Transverse colon (tissue), 4 donors: ENCODE measurements at places on chromosomes 12 and 14. TPM values are rescaled to one million over a fixed set of nuclear protein-coding genes. Genes with fewer than 3 reads are reported as not detected.

Gene PTCSC3
- not detected for total RNA-seq

Gene KRT1
- total RNA-seq = not detected

Gene KLHL33
- not detected for total RNA-seq

Gene RNASE11
- not detected for total RNA-seq

Gene ACOT4
- total RNA-seq = 5.2 TPM

DNA sequence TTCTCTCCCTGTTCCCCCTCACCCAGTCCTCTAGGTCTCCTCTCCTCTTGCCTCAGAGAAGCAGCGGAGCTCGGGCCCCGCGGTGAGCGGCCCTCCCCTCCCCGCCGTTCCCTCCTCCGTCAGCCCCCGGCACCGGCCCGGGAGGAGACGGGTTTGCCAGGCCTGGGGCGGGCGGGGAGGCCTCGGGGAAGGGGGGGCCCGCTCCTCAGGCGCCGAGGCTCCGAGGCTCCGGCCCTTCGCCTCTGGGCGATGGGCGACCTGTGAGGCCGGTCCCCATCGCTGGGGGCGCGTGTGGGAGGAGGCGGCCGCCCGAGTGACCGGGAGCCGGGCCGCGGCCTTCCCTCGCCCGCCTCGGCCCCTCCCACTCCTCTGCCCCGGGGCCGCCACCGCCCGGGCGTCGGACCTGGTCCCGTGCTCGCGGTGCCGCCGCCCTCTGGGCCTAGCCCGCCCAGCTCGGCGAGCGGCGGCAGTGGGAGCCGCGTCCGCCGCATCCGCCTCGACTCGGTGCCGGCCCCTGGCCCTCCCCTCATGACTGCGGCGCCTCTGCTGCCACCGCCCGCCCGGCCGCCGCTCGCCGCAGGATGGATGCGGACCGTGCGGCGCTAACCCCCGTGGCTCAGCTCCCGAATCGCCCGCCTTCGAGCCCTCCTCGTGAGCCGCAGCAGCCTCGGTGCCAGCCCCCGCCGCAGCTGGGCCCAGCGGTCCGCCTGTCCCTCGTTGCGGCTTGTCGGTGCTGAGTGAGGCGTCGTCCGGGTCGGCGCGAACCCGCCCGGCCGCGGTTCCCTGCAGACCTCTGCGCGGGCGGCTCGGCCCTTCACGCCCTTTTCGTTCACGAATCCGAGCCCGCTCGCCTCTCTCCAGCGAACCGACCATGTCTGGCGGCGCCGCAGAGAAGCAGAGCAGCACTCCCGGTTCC is 574 bp downstream of the WNK1 start:
- H3K27me3 ChIP-seq = no peaks in the 10 kb centered on the region
- peak overlapping the region; percentile 97 for H3K27ac ChIP-seq

GRCh38 chr12:21710958-21711775 is 53.5 kb upstream of the LDHB start:
- H3K36me3 ChIP-seq = no peaks in the 10 kb centered on the region
- no peak overlapping the region for H3K4me3 ChIP-seq
- peak overlapping the region; percentile 3 for H3K27ac ChIP-seq
- H3K27me3 ChIP-seq = no peaks in the 10 kb centered on the region

- no peak overlapping the region for H3K27ac ChIP-seq
- H3K27me3 ChIP-seq = no peaks in the 10 kb centered on the region
- no peak for DNase-seq
- H3K4me3 ChIP-seq = no peak overlapping the region
- no peaks in the 10 kb centered on the region for H3K36me3 ChIP-seq
- no peaks in the 10 kb centered on the region for H3K4me1 ChIP-seq
Measured at GRCh38 chr14:103861413-103862392, 14.3 kb upstream of the PPP1R13B start.

DNA sequence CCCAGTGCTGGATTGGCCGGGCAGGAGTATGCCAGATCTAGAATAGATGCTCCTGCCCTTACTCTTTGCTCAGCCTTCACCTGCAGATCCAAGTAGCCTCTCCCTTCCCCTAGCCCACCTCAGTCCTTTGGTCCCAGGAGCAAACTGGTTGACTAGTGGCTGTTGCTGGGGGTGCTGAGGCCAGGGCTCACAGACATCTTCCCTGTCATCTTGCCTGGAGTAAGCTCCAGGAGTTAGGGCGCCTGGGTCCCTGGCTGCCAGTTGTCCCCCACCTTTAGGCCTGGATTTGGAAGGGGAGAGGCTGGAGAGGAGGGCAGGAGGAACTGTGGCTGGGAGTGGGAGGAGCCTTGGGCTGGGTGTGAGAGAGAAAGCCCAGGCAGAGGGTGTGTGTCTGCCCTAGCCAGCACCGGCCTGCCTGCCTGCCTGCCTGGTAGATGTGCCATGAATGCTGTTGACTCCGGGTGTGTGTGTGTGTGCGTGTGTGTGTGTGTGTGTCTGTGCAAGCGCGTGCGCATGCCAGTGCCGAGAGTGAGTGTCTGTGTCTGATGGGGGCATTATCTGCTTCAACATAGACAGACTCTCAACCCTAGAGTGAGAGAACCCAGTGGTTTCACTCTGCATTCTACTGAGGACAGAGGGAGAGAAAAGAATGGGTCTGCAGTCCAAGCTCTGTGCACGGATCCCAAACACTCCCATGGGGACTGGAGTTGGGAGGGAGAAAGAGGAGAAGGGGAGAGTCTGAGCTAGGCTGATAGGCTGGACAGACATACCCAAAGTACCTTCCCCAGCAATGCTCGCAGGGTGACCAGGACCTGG is 845 bp upstream of the RARG start:
- peak overlapping the region; percentile 55 for H3K4me3 ChIP-seq
- DNase-seq = peak; percentile 81
- peak overlapping the region; percentile 93 for H3K27ac ChIP-seq
- H3K36me3 ChIP-seq = no peaks in the 10 kb centered on the region
- H3K4me1 ChIP-seq = peaks cover 25% of the 10 kb centered on the region
- H3K27me3 ChIP-seq = no peaks in the 10 kb centered on the region

DNA sequence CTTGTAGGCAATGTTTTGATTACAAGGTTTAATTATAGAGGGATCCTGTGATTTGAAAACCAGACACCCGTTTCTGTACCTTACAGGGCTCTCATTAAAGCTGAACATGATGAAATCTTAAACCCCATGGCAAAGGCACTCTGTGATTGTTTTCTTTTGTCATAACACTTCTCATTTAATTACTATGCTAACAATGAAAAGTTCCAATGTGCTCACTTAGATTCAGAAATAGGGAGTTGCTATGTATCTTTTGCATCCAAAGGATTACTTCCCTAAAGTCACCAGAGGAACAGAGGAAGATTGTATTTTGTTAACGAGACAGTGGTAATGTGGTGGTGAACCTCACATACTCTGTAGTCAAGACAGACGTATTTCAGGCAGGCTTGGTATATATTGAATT is 81.5 kb upstream of the MYF6 start:
- H3K27me3 ChIP-seq = no peaks in the 10 kb centered on the region
- H3K4me1 ChIP-seq = no peaks in the 10 kb centered on the region
- H3K4me3 ChIP-seq = no peak overlapping the region
- H3K36me3 ChIP-seq = no peaks in the 10 kb centered on the region
- no peak overlapping the region for H3K27ac ChIP-seq
- no peak for DNase-seq

GRCh38 chr14:77212097-77212870 is 30.7 kb downstream of the TMEM63C start:
- no peaks in the 10 kb centered on the region for H3K4me1 ChIP-seq
- H3K27ac ChIP-seq = no peak overlapping the region
- no peaks in the 10 kb centered on the region for H3K27me3 ChIP-seq
- no peak overlapping the region for H3K4me3 ChIP-seq

DNA sequence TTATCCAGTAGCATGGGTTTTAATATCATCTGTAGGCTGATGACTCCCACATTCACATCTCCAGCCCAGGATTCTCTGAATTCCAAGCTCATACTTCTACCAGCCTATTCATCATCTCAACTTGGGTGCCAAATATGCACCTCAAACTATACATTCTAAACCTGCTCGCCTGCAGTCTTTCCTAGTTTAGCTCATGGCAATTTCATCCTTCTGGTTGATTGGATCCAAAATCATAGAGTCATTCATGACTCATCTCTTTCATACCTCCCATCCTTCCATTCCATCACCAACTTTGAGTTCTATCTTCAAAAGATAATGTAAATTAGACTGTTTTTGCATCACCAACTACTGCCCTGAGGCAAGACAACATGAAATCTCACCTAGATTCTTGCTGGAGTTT is 99.7 kb upstream of the EGLN3 start:
- H3K4me3 ChIP-seq = no peak overlapping the region
- peaks cover 13% of the 10 kb centered on the region for H3K4me1 ChIP-seq
- DNase-seq = no peak
- no peaks in the 10 kb centered on the region for H3K36me3 ChIP-seq
- no peak overlapping the region for H3K27ac ChIP-seq

GRCh38 chr14:90053044-90053443 is 8.8 kb upstream of the KCNK13 start:
- no peak overlapping the region for H3K27ac ChIP-seq
- H3K36me3 ChIP-seq = no peaks in the 10 kb centered on the region
- H3K4me1 ChIP-seq = no peaks in the 10 kb centered on the region
- DNase-seq = no peak

GRCh38 chr12:94666158-94666557 is 15.8 kb upstream of the TMCC3 start:
- no peaks in the 10 kb centered on the region for H3K36me3 ChIP-seq
- DNase-seq = no peak
- no peaks in the 10 kb centered on the region for H3K27me3 ChIP-seq
- H3K4me3 ChIP-seq = no peak overlapping the region
- no peaks in the 10 kb centered on the region for H3K4me1 ChIP-seq

- peak; percentile 2 for DNase-seq
- H3K27ac ChIP-seq = no peak overlapping the region
- H3K36me3 ChIP-seq = no peaks in the 10 kb centered on the region
- H3K4me1 ChIP-seq = no peaks in the 10 kb centered on the region
- no peaks in the 10 kb centered on the region for H3K27me3 ChIP-seq
Measured at GRCh38 chr12:130427381-130427887, 89.7 kb downstream of the PIWIL1 start.

- no peak for DNase-seq
- H3K4me1 ChIP-seq = no peaks in the 10 kb centered on the region
- H3K4me3 ChIP-seq = no peak overlapping the region
- H3K36me3 ChIP-seq = no peaks in the 10 kb centered on the region
- no peak overlapping the region for H3K27ac ChIP-seq
Measured at GRCh38 chr12:52413202-52413601, 7.1 kb upstream of the KRT82 start.

GRCh38 chr12:121176826-121177529 is 33.0 kb upstream of the P2RX4 start:
- no peak overlapping the region for H3K27ac ChIP-seq
- H3K4me1 ChIP-seq = no peaks in the 10 kb centered on the region
- no peaks in the 10 kb centered on the region for H3K27me3 ChIP-seq
- no peak overlapping the region for H3K4me3 ChIP-seq
- no peak for DNase-seq
- H3K36me3 ChIP-seq = no peaks in the 10 kb centered on the region

DNA sequence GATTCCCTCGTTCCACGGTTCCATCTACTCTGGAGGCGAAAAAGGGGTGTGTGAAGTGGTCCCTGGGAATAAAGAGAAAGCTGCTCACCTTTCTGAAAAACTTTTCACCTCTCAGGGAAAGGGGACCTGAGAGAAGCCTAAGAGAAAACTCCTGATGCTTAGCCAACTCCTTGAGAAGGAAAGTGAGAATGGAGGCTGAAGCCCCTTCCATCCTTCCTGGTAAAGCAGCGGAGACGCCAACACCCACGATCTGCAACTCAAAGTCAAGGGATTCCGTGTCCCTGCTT is 110.0 kb downstream of the ARF6 start:
- no peak for DNase-seq
- H3K4me3 ChIP-seq = peak overlapping the region; percentile 16
- H3K36me3 ChIP-seq = no peaks in the 10 kb centered on the region
- H3K27me3 ChIP-seq = no peaks in the 10 kb centered on the region
- H3K4me1 ChIP-seq = peaks cover 75% of the 10 kb centered on the region
- H3K27ac ChIP-seq = peak overlapping the region; percentile 90

GRCh38 chr14:80930836-80931389 is 10.6 kb downstream of the CEP128 start:
- no peaks in the 10 kb centered on the region for H3K36me3 ChIP-seq
- no peaks in the 10 kb centered on the region for H3K27me3 ChIP-seq
- H3K27ac ChIP-seq = peak overlapping the region; percentile 24
- peak; percentile 33 for DNase-seq
- no peaks in the 10 kb centered on the region for H3K4me1 ChIP-seq

DNA sequence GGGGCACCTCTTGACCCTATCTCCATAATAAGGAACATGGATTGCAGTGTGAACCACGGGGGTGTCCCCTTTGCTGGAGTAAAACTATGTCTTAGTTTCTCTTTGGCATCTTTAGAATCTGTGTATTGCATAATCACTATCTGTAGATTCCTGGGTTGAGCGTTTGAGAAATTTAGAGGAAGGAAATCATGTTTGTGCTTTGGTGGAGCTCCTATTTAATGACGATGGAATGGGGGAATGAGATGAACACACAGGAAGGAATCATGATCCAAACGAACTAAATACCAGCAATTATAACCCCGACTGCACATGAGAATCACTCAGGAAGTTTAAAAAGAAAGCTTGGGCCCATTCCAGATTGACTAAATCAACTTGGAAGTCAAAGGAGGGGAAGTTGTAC is 1.3 kb upstream of the MYG1 start:
- H3K36me3 ChIP-seq = no peaks in the 10 kb centered on the region
- DNase-seq = no peak
- H3K4me3 ChIP-seq = no peak overlapping the region
- no peaks in the 10 kb centered on the region for H3K27me3 ChIP-seq

- peaks cover 13% of the 10 kb centered on the region for H3K4me1 ChIP-seq
- no peak overlapping the region for H3K4me3 ChIP-seq
- no peak for DNase-seq
Measured at GRCh38 chr12:68377881-68378280, 45.7 kb upstream of the MDM1 start.

GRCh38 chr12:71125949-71126348 is 31.9 kb downstream of the TSPAN8 start:
- no peaks in the 10 kb centered on the region for H3K4me1 ChIP-seq
- H3K36me3 ChIP-seq = no peaks in the 10 kb centered on the region
- no peaks in the 10 kb centered on the region for H3K27me3 ChIP-seq
- no peak overlapping the region for H3K27ac ChIP-seq

- H3K27ac ChIP-seq = no peak overlapping the region
- H3K4me1 ChIP-seq = no peaks in the 10 kb centered on the region
- no peaks in the 10 kb centered on the region for H3K36me3 ChIP-seq
- no peak for DNase-seq
Measured at GRCh38 chr12:114248527-114248926, 157.4 kb downstream of the TBX5 start.

DNA sequence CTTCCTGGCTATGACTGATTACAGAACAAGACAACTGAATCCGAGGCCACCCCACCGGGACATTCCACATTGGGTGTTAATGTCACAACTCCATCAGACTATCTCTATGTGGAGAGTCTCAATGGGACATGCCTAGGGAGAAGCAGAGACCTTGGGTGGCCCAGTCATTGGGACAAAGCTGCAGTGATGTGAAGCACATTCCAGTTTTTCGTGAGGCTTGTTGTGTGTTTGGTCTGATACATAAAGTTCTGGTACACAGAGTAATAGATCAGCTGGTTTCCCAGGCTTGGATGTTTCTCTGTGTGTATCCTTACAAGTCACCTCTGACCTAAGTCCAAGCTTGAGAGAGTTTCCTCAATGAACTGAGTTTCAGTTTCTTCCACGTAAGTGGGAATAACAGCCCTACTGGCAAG is 42.3 kb downstream of the CPM start:
- no peaks in the 10 kb centered on the region for H3K27me3 ChIP-seq
- no peak for DNase-seq
- H3K36me3 ChIP-seq = no peaks in the 10 kb centered on the region
